SHP77 treated with DMSO at 0.1 percent for 48 hours (cell line): ENCODE measurements at places on chromosomes 5 and 9.

GRCh38 chr9:92165484-92165883, 50.3 kb upstream of the SPTLC1 start:
- no peak for DNase-seq

- no peak for DNase-seq
These were observed 837.7 kb upstream of the ZNF608 start for GRCh38 chr5:125584140-125584520.

DNA sequence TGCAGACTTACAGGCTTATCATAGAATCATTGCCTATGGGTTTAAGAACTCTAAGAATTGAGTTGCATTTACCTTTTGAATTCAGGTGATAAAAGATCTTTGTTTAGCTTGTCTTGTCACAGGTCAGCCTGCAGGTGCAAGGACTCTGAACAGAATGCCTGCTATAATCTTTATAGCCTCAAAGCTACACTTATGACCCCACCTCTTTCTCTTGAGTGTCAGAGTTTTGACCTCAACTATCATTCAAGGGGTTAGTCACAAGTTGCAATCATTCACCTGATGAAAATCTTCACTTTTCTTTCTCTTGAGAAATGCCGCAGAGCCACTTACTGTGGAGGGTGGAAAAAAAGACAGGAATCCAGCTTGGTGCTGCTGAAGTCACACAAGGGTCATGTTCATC, 49.5 kb downstream of the ERCC6L2 start:
- no peak for DNase-seq

DNA sequence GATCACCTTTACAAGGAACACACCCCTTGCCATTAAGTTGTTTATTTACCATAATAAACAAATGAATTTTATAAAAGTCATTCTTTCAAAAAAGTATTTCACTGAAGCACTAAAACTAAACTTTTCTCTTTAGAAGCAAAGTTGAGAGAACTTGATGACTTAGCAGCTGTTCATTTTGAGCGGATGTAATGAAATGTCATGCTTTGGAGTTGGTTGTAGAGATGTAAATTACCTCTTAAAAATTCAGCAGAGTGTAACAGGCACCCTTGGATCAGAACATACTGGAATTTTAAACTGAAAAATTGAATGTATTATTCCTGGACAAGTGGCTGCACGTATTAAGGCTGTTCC, 617.2 kb downstream of the PDE4D start:
- no peak for DNase-seq

DNA sequence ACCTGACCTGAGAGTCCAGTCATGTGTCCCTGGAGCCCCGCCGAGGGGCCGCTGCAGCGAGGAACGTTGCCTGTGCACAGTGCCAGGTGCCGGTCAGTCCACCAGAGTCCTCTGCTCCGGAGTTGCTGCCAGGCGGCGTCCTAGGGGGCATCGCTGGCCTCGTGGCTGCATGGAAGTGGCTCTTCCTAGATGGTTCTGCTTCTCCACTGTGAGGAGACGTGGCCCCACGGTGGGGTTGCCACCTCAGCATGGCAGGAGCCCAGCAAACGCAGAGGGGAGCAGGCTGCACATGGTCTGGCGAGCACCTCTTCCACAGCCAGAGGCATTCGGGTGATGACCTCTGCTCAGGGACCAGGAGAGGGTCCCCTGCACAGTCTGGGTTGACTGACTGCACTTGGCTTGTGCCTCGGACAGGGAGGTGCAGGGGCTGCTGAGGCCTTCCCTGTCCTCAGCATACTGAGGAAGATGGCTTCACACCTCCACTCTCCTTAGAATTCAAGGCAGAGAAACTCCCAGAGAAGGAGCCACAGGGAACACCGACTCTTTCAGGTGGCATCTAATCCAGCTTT, 25.9 kb upstream of the POMT1 start:
- no peak for DNase-seq

DNA sequence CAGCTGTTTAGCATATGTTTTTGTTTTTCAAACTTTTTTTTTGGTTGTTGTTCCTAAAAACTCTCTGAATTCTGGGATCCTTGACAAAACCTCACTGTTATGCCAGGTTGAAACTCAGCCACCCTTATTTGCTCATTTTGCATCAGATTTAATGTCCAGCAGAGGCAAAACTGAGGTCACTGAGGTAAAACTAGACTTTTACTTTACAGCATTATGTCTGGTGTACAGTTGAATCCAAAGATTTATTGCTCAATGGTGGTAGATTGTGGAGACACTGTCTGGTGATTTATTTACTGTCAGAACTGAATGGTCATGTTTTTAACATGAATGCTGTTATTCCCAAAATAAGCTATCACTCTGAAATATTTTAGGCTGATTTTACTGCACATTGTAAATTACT, 87.9 kb downstream of the FBXL7 start:
- DNase-seq, result no peak

DNA sequence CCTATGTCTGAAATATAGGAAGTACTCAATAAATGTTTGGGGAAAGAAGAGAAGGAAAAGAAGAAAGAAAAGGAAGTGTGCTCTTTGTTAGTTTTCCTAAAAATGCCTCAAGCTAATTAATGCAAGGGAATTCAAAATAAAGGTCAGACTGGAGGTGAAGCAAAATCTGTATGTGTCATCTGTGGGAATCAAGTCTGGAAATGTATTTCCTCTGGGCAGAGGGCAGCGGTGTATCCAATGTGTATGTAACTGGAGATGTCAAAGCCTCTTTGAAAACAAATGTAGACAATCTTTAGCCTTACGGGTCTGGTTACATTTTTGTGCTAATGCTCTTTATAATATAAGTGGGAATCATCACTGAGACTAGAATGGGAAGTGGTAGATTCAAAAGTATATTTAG, 471.4 kb downstream of the MAN2A1 start:
- no peak for DNase-seq

DNA sequence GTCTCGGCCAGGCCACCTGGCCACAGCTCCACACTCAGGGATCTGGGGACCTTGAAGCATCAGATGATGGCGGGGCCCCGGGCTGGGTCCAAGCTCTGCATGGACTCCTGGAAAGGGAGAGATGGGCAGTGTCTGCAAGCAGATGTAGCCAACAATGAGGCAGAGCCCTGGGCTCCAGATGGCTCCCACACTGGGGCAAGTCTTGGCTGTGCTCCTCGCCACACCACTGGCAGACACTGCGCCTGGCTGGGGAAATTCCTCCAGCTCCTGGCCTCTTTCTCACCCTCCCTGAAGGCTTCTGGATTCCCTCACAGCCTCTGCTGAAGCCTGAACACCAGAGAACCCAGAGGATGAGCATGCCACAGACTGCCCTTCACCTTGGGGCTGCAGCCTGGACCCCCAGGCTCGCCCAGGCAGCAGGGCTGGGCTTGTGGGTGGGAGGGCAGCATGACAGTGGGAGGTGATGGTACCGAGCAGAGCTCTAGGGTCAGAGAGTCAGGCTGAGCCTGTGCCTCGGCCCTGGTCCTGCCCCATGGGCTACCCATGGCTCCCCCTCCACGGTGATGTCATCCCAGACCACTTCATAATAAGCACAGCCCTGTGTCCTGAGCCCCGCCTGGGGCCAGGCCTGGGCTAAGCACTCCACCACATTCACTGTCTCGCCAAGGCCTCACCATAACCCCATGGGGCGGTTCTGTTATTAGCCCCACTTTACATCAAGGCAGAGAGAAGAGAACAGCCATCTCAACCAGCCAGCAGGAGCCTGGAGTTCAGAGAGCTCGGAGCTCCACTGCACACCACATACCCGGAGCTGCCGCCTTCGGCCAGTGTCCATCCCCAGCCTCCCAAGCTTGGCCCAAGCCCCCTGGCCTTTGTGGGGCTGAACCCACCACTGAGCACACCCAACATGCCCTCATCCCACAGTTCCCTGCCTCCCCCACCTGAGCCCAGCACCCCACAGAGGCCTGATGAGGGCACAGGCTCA, 62.2 kb upstream of the ADAMTS2 start:
- no peak for DNase-seq

- DNase-seq, result no peak
These were observed 1.4 kb downstream of the RNU6ATAC start for GRCh38 chr9:134162926-134163370.

GRCh38 chr9:128724744-128725211, 851 bp upstream of the ZDHHC12 start:
- DNase-seq, result peak; percentile 73

- DNase-seq, result peak; percentile 85
These were observed 37.0 kb downstream of the ALG2 start for GRCh38 chr9:99184475-99185347.

- no peak for DNase-seq
These were observed 117.4 kb upstream of the ELL2 start for GRCh38 chr5:96079075-96079474.

DNA sequence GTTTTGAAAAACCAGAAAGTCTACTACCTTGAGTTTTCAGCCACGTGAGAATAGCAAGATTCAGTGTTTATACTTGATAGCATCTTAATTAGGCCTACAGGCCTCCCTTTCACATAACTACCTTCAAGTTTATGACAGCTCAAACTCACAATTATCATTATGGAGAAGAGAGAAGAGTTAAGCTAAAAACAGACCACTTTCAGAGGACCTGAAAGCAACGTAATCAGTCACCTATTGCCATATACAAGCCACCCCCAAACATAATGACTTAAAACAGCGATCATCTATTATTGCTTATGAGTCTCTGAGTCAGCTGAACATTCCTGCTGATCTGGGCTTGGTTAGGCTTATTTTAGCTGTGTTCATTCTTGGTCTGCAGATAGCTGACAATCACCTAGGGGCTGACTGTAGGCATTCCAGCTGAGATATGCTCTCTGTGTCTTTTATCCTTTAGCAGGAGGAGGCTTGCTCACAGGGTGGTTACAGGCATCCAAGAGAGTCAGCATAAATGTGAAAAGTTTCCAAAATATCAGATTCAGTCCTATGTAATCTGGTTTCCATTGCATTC, 130.9 kb downstream of the COX7C start:
- DNase-seq, result no peak

GRCh38 chr5:149617760-149618306, 36.5 kb downstream of the ARHGEF37 start:
- DNase-seq, result no peak

DNA sequence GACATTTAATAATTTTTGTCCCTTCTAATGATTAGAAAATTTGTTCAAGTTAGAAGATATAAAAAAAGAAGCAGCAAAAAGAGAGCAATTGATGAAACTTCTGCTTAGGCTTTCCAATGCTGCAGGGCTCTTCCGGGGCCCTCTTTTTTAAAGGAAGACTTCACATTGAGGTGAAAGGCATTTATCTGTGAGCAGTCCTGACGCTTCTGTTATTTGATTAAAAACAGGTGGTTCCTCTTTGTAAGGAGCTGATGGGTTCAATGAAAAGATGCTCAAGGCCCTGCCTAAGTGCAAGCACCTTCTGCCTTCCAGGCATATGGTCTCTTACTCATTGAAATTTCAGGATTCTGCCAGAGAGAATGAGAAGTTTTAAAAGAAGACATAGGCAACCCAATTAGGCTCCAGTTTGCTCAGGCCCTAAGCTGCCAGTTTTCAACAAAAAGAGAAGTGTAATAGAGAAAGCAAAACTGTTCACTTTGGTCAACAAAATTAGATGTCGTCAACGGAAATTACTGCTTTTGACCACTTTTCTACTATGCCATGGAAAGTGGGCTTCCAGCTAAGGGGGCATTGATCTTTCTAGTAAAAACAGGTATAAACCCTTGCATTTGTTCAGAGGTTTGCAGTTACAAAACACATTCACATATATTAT, 100.2 kb downstream of the INSYN2B start:
- no peak for DNase-seq

GRCh38 chr9:16398691-16399090, 471.8 kb downstream of the BNC2 start:
- DNase-seq, result no peak

DNA sequence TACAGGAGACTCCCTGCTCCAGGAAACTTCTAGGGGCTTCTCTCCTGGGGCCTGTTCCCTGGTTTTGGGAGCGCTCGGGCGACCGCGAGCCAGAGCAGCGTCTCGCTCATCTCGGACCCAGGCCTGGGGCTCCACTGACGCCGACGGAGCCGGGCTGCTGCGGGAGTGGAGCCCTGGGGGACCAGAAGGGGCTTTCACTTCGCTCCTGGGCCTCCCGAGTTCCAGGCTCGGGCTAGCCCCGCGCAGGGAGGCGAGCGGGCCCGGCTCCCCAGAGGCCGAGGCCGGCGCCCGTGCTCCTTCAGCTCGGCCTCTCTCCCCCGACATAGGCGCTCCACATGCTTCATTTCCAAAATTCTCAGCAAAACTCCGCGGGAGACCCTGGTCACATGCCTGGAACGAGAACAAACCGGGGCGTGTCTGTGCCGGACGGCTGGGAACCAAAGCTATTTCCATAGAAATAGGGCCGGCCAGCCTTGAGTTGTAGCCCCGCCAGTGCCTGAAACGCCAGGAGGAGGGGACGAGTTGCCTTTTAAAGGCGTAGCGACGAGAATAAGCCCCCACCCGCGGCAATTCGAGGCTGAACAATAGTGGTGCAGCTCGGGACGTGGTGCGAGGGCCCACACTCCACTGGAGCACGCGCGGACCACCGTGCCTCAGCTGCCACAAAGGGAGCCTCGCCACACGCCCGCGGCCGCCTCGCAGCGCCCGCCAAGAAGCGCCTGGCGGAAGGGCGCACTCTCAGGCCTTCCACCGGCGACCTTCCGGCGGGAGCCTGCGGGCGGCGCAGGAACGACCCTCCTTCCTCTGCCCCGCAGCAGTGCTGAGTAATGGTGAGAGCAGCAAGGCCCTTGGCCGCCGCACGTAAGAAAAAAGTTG, 1.1 kb upstream of the G3BP1 start:
- peak; percentile 60 for DNase-seq

DNA sequence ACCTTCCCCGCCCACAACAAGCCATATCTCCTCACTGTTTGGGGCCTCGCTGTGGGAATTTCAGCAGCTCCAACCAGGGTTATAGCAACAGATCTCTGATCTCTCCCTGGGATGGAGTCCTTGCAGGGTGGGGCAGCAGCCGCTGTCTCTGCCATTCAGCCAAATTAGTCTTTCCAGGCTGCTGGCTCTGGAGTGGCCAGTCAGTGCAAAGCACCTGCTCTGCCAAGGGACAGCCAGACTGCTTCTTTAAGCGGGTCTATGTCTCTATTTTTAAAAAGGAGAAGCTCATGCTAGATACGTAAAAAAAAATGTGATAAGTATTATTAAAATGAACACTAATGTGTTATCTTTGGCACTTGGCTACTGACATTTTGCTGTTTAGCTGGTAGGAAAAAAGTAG, 380.2 kb downstream of the CDH10 start:
- no peak for DNase-seq

DNA sequence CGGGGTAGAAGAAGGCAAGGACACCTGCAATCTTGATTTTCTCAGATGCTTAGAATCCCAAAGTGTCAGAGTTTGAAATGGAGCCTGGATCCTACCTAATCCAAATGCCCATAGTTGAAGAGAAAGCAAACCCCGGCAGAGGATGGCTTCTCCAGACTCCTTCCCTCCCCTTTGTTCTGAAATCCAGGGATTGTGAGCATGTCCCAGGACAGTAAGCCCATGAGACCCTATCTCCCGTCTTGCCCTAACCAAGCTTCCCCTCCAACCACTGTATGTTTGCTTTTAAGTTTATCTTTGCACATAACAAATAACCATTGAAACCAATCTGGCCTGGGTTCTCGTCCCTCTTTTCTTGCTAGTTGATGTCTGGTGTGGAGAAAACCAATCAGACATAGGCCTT, 78.3 kb upstream of the NIPAL4 start:
- DNase-seq, result no peak

GRCh38 chr5:104914536-104915070, 1352.0 kb upstream of the NUDT12 start:
- no peak for DNase-seq
